ENCODE measurements at places on chromosomes 3 and 15. TPM values are rescaled to one million over a fixed set of nuclear protein-coding genes. Genes with fewer than 3 reads are reported as not detected.
A peak's percentile ranks its signal among the peaks of the same experiment; 100 is the strongest.

RAD51 gene
- total RNA-seq = 0.68 TPM

CCR1 gene
- total RNA-seq = 4.3 TPM

CPNE4 gene
- total RNA-seq = 1.9 TPM

RGMA gene
- total RNA-seq = 6.4 TPM

SLC2A2 gene
- total RNA-seq = not detected

P2RY14 gene
- total RNA-seq = 0.68 TPM

SYNPR gene
- total RNA-seq = not detected

COL6A6 gene
- total RNA-seq = 0.34 TPM

MINDY2 gene
- total RNA-seq = 41.6 TPM

CD200R1 gene
- 1.8 TPM for total RNA-seq

GABRA5 gene
- total RNA-seq = not detected

- DNase-seq = no peak
These were observed 376.2 kb downstream of the FEZF2 start for GRCh38 chr3:61997101-61997500.

DNA sequence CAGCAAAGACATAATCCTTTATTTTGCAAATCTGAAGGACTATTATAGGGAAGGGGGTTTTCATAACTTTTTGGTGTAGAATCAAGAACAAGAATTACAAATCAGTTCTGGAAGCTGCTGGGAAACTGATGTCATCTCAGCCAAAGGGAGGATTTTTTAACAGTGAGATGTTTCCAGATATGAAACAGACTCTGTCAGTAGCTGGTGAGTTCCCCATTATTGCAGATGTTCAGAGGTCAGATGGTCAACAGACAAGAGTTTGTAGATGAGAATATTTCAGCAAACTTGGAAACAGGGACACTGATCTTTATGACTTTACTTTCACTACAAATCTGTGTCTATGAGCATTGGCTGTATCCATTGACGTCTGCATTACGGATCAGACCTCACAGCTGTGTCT is 71.9 kb upstream of the LPP start:
- no peak for DNase-seq

GRCh38 chr3:32646761-32647160 is 38.2 kb upstream of the CNOT10 start:
- no peak for DNase-seq

GRCh38 chr15:69868756-69869155 is 229.0 kb downstream of the TLE3 start:
- DNase-seq = no peak

DNA sequence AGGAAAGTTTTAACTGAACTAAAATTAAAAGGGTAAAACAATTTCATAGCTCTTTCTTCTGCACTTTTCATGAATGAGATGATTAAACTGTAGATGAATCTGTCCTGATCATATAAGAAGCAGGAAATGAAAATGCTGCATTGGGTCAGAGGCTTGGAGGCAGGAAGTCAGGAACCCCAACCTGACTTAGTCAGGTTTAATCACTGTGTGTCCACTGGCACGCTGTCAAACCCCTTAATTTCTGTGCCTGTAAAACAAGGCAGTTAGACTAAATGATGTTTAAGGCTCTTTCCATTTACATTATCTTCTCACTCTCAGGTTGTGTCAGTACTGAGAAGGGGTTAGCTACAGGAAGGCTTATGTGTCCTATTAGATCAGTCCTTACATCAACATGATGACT is 193.3 kb upstream of the TTC14 start:
- DNase-seq = no peak

- peak; percentile 46 for DNase-seq
These were observed 8.4 kb downstream of the GOLM2 start for GRCh38 chr15:44296625-44297524.

- DNase-seq = no peak
These were observed 48.8 kb downstream of the PSMD6 start for GRCh38 chr3:63974451-63974850.

GRCh38 chr3:107822308-107822707 is 268.5 kb downstream of the CD47 start:
- DNase-seq = no peak

DNA sequence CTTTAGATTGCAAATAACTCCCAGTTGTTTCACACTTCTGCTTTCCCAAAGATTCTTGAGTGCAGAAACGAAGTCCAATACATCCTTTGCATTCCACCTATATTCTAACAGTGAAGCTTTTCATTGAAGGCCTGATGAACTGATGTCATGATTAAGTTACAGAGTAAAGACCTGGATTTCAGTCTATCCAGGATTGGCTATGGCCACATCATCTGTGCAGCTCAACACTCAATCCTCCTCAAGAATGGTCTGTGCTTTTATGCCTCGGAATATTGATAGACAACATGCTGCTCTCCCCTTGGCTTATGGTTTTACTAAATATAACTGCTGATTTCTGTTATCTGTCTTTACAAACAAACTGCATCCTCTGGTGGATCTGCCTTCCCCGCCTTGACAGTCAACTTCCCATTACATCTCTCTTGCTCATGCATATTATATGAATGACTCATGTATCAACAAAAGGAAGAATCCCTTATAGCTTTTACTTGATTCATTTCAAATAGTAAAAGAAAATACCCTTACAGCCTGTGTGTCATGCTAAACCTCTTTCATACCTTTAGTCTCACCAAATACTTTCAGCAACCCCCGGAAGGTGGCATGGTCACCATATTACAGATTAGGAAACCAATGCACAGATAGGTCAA is 59.5 kb downstream of the SCN11A start:
- no peak for DNase-seq

GRCh38 chr15:64775551-64776401 is at the start of gene RBPMS2:
Gene RBPMS2 (minus strand): TSS chr15:64775589. CDS start chr15:64775319, 270 bp downstream.
- no peak for DNase-seq

DNA sequence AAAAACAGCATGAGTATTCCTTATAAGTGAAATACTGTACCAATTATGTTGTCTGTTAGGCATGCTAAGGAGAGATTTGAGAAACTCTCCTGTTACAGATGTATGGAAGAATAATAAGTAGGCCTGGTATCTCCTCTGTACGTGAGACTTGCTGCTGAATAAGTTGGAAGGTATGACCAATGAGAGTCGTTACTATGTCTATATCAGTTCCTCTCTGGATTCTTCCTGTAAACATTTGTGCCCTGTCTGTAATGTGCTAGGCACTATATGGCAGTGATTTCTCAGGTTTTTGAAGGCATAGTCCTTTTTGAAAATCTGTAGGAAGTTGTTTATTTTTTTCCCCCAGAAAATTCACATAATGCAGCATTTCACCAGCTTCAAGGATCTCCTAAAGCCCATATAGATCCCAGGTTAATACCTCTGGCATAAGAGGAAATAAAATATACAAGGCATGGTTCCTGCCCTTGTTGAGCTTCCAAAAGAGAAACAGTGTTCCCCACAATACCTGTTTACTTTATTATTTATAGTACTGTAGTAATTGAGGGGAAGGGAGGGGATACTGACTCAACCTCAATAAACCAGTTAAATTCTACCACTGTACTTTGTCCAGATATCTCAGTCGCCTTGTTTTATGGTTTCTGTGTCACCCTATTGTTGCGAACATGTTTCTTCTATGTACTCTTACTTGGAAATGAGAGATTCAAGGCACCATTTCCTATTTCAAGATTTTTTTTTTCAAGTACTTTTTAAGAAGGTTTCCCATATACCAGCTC is 28.6 kb downstream of the MAP2K5 start:
- DNase-seq = no peak

GRCh38 chr15:65089206-65089824 is 12.8 kb downstream of the KBTBD13 start:
- DNase-seq = no peak

- DNase-seq = no peak
These were observed 35.0 kb upstream of the VGLL3 start for GRCh38 chr3:87025661-87026645.

DNA sequence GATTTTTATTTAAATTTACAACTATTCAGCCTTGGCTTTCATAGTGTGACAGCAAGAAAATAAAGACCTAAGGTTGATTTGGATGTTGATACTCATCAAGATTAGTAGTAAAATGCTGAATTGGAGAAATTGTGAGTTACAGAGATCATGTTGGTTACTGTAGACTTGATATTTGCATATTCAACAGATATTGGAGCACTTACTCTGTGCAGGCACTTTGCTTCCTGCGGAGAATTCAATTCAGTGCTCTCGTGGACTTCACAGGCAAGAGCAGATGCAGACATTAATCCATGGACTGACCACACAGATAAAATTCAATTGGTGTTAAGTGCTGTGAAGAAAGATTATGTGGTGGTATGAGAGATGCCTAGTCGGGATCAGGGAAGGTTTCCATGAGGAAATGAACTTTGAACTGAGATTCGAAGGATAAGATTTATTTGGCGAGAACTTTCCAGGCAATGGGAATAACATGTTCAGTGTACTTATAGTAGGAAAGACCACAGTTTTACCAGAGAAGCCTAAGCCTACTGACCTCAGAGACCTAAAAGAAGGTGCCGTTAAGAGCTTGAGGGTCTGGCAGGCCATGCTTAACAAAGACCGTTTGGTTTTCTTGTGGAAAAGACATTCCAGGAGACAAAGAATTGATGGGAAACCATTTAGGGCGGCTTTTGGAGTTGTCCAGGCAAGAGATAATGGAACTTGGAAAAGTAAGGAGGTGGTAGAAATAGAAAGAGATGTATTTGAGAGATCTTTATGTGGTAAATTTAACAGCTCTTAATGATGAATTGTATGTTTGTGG is 4.3 kb downstream of the SELENOT start:
- no peak for DNase-seq

GRCh38 chr3:46908294-46908985 is 30.9 kb downstream of the PTH1R start:
- no peak for DNase-seq

GRCh38 chr3:190370369-190370768 is 17.6 kb upstream of the CLDN16 start:
- no peak for DNase-seq
